Stimulated activated CD4-positive, alpha-beta T cell treated with anti-CD3 and anti-CD28 coated beads, TNF-alpha, amount 100 ng/mL, for 1 hour (primary cell): ENCODE measurements at places on chromosomes 12 and 14.

DNA sequence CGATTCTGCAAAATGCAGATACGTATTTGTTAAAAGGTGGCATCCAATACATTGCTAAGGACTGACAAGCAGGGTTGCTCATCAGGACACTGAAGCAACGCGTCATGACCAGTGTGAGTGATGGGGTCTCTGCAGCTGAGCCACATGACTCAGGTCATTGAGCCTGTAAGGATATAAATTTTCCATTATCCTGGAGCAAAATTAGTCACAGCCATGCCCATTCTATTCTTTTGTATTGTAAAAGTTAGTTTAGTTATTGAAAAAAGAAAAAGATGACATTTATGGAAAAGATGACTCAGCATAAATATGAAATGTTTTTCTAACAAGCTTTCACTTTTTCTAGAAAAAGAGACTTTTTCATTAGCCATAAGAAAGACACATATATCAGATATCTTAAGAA lies 268.0 kb upstream of the TMEM132C start:
- DNase-seq, result no peak

- no peak for DNase-seq
Observed at GRCh38 chr14:71381814-71382213, 474.6 kb downstream of the PCNX1 start.

DNA sequence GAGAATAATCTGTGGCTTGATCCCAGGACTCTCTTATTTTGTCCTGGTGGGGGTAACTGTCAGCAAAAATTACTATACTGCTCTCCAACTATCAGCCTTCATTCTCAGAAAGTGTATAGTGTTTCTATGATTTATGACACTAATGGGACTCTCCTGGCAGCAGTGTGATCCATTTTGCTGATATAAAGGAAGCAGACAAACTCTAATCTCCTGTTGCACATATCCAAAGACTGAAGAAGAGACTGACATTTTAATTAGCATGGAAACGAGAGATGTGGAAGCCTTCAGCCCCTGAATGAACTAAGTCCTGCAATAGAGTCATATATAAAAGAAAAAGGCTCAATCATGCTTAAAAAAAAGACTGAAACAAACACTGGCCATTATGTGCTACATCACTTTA lies 127.8 kb upstream of the SSTR1 start:
- DNase-seq, result no peak

- DNase-seq, result no peak
Observed at GRCh38 chr12:3931776-3932175, 58.6 kb upstream of the PARP11 start.

- DNase-seq, result no peak
Observed at GRCh38 chr12:130375296-130376287, 37.9 kb downstream of the PIWIL1 start.

DNA sequence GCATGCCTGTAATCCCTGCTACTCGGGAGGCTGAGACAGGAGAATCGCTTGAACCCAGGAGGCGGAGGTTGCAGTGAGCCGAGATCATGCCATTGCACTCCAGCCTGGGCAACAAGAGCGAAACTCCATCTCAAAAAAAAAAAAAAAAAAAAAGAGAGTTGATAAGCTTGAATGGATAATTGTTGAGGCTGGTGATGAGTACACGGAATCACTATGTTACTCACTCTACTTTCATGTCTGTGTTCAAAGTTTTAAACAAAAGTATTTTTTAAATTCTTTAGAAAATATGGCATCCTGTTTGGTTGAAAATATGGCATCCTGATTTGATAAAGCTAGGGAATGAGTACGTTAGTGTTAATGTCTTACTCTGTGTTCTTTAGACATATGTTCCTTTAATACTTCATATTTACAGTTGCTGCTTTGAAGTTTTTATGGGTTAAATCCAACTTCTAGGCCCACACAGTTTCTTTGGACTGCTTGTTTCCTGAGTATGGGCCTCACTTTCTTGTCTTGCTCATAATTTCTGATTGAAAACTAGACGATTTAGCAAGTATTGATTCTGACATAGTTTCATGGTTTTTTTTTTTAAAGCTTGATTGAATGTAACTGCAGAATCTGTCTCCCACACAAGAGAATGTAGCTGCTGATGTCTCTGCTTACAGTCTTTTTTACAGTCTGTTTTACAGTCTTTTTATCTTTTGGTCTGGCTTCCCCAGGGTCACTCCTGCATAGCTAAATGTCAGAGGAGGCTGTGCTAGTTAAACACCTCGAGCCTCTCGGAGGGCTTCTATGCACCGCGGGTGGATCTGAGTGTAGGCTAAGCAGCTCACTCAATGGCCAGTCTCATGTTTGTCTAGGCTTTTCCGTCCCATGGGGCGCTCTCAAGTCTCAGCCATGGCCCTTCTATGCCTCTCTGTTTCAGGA lies 14.1 kb upstream of the FBLN5 start:
- DNase-seq, result no peak

DNA sequence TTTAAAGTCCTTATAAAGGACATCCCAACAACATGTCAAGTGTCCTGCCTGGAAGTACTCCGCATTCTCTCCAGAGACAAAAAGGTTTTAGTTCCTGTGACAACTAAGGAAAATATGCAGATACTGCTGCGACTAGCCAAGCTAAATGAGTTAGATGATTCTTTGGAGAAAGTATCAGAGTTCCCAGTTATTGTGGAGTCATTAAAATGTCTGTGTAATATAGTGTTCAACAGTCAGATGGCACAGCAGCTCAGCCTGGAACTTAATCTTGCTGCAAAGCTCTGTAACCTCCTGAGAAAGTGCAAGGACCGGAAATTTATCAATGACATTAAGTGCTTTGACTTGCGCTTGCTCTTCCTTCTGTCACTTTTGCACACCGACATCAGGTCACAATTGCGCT lies 40.2 kb downstream of the RIC8B start:
- no peak for DNase-seq

DNA sequence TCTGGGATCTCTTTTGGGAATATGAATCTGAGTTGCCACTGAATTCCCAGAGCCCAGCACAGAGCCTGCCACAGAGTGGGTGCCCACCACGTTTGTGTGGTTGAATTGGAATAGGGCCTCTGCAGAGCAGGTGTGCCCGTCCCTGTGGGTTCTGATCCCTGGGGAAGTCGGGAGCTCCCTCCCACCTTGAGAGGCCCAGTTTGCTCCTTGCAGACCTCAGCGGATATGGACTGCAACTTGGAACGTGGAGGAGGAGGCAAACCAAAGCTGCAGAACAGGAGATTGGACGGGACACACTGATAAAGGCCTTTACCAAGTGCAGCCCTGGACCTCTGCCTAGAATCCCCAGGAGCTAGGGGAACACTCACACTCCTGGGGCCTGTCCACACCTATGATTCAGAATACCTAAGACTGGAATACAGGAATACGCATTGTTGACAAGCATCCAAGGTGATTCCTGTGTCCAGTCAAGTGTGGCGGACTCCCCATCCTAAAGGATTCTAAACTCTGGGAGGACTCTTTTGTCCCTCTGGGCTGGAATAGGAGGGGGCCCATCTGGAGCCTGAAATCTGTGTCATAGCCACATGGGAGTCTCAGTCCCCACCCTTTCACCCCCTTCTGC lies 2.4 kb downstream of the KRT76 start:
- DNase-seq, result no peak

- DNase-seq, result no peak
Observed at GRCh38 chr14:89226801-89227495, 190.1 kb downstream of the FOXN3 start.

DNA sequence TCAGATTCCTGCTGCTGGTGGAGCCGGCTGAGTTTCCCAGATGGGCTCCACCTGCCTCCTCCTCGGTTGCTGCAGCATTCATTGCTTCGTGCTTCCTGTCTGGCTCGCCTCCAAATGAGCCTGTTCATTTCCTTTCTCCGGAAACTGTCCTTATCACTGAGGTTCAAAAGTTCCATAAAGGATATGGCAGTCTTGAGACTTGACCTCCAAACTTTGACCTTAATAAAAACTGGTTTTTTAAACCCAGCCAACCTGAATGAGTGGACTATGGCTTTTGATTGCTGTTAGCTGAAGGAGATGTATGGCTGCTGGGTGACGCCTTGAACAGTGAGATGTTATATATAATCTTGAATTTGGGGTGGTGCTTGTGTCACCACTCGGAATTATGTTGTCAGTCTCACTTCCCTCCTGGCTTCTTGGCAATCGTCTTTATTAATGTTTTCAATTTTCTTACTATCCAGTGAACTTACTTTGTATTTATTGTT lies 62.7 kb downstream of the RASSF3 start:
- DNase-seq, result no peak
